ENCODE measurements at places on chromosomes 4 and X.

DNA sequence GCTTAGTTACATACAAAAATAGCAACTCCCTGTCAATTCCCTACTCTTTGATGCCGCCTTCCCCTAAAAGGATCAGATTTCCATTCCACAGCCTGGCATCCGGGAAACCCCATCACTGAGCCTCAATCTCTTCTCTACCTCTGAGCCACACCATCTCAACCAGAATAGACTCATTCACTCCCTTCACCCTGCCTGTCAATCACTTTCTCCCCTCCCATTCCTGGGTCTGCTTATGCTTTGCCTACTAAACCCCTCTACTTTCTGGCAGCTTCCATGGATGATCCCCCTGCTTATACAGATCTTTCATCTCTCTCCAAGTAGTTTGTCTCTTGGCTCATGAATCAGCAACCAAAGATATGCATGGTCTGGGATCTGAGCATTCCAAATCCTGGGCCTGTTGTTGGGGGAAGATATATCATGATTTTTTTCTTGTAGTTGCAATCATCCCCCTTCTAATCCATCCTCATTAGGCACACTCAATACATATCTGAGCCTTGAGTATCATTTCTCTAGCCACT lies 2.6 kb downstream of the AMER1 start:
- no peak for DNase-seq

DNA sequence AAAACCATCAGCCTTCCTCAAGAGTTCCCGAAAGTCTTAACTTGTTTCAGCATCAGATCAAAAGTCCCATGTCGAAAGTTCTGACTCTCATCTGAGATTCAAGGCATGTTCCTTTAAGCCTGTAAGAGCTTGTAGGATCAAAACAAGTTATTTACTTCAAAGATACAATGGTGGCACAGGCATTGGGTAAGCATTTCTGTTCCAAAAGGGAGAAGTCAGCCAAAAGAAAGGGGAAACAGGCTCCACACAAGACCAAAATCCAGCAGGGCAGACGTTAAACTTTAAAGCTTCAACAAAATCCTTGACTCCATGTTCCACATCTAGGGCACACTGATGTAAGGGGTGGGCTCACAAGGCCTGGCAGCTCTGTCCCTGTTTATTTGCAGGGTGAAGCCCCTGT lies 91.7 kb downstream of the FHDC1 start:
- DNase-seq: no peak

DNA sequence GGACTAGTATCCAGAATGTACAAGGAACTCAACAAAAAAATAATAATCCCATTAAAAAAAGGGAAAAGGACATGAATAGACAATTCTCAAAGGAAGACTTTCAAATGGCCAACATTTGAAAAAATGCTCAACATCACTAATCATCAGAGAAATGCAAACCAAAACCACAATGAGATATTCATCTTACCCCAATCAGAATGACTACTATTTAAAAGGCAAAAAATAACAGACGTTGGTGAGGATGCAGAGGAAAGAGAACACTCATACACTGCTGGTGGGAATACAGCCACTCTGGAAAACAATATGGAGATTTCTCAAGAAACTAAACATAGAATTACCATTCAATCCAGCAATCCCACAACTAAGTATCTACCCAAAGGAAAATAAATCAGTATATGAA lies 133.1 kb downstream of the KDR start:
- no peak for DNase-seq

DNA sequence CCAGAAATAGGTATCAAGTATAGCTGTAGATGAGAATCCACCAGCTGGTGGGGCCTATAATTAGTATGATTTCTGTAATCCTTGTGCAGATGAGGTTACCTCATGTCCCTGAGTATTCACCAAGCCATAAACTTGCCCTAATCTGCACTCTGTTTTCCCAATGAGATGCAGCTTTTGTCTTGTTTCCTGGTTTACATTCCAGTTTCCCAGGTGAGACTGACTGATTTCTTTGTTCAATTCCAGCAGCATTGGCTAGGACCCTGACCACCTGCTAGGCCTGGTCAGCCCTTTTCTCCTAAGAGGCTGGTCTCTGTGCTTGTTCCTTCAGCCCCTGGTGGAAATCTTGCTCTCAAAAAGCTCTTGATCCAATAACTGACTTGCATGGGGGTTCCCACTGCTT lies 44.6 kb downstream of the GABRB1 start:
- DNase-seq: no peak

DNA sequence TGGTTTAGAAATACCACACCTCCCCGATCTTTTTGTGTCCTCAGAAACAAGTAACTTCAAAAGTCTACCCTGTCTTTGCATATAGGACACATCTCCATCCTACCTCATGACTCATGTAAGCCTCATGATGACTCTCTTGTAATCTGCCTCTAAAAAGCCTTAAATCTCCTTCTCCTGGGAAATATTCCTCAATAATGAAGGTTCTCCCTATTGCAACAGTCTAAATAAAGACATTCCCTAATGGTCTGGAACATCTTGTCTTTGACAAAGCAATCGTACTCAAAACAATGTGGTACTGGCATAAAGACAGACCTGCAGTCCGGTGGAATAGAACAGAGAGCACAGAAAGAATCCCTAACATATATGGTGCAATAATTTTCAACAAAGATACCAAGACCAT lies 257.7 kb downstream of the OPHN1 start:
- DNase-seq: no peak

DNA sequence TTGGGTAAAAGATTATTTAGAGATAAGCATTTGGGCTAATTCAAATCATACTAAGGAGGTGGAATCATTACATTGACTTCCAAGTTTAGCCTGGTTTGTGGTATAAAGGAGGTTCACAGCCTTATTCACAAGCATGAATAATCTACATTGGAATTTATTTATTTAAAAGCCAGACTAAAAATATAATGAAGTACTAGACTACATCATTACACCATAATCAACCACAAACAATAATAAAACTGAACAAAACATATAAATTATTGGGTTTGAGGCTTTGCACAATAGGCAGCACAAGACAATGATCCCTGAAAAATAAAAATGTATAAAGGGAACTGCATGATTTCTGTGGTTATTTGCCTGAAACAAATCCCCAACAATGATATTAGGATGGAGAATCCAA lies 314.0 kb downstream of the GBA3 start:
- DNase-seq: no peak

GRCh38 chr4:78781924-78782323 lies 5.8 kb downstream of the BMP2K start:
- DNase-seq: no peak

DNA sequence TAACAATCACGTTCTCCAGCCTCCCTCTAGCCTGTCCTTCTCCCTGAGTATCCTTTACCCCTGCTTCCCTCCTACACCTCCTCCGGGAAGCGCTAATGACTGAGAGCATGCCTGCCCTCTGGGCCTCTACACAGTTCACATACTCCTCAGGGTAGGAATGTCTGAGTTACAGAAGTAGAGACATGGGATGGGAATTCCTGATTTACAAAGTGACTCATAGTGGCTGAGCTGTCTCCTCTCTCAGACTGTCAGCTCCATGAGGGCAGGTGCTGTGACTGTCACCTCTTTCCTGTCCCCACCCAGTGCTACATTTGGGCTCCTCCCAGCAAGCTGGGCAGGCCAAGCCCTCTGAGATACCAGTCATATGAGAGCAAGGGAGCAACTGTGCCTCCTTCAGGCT lies 2.6 kb downstream of the LAS1L start:
- no peak for DNase-seq

DNA sequence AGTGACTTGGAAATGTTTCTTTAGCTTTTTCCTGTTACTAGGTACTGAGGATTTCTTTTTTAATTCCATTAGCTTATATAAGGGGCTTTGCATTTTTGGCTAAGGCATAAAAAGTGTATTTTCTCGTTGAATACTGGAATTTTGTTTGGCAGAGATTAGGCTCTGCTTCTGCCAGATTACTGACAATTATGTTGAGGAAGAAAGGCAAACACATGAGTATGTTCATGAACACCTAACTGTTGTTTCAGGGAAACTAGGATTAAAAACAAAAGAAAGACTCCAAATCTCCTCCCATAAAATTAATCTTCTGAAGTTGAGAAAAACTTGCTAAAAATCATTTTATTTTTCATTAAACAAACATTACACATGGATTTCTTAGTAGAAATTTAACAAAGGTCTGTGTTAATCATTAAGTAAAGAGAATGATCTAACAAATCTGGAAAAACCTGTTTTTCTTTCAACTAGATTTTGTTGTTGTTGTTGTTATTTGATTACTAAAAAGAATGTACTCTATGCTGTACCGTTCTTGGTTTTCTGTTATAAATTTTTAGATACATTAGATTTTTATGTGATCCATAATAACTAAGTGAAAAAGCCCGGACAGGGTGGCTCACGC lies 43.3 kb upstream of the STAG2 start:
- DNase-seq: no peak

DNA sequence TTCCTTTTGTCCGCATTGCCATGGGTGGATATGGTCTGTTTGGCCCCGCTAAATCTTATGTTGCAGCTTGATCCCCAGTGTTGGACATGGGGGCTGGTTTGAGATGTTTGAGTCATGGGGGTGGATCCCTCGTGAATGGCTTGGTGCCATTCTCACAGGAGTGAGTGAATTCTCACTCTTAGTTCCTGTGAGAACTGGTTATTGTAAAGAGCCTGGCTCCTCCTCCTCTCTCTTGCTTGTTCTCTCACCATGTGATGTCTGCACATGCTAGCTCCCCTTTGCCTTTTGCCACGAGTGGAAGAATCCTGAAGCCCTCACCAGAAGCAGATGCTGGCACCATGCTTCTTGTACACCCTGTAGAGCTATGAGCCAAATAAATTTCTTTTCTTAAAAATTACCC lies 22.6 kb upstream of the STBD1 start:
- DNase-seq: no peak

- no peak for DNase-seq
These were observed 50.7 kb downstream of the SCD5 start for GRCh38 chr4:82747686-82748575.

DNA sequence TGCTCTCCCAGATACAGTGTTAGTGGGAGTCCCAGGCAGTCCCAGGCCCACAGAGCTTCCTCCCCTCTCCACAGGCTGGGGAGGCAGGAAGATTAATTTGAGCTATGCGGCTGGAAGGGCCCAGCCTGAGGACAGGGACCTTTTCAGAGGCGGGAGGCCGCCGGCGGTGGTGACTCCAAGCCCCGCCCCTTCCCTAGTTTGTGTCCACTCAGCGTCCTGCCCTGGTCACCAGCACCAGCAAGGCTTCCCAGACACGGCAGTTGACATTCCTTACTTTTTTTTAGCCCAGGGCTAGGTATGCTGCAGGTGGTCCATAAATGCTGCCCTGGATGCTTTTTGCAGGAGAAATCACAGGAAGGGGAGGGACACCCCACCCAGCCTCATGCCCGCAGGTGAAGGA lies 67.7 kb upstream of the LRPAP1 start:
- DNase-seq: no peak

DNA sequence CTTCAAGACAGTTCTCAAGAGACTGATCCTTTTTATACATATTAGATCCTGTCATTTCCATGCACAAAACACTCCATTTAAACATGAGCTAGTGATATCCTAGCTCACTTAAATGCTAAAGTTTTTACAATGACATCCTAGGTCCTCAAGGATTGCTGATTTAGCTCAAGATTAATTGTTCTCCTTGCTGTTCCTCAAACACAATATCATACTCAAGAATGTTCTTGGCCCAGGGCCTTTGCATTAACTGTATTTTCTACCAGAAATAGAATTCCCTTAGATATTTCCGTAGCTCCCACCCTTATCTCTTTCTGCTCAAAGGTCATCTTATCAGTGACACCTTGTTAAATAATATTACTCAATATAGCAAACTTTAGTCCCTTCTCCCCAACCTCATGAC lies 270.1 kb downstream of the GALNTL6 start:
- no peak for DNase-seq

DNA sequence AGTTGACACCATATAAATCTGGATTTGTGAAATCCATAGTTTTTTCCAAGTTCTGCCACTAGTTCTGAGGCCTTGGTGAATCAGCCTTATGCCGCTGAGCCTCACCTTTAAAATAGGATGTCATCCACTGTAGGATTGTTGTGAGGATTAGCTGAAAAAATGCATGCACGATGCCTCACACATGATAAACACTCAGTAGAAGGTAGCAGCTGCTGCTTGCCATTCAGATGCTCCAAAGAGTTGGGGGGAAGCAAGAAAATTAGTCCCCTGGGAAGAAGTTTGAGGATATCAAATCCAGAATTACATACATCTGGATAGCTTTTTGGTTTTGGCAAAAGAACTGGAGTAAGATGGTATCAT lies 7.4 kb downstream of the MMAA start:
- no peak for DNase-seq

- no peak for DNase-seq
These were observed 70.8 kb downstream of the ANXA10 start for GRCh38 chr4:168163106-168163505.

GRCh38 chrX:77436271-77436670 lies 10.9 kb upstream of the FGF16 start:
- no peak for DNase-seq

DNA sequence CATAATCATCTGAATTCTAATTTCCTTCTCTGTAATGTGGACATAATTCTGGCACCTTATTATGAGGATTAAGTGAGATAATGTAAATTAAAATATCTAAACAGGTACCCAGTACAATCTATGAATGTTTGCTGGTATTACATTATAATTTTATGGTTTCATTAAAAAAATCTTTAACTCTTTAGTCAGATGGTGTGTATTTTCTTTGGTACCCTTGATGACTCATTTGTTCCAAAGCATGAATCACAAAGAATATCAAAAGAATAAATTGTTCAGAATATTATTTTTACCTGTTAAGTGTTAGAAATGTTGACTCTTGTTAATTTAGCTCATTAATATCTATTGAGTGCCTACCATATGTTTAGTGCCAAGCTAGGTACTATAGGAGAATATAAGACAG lies 74.3 kb downstream of the SNX25 start:
- DNase-seq: no peak

DNA sequence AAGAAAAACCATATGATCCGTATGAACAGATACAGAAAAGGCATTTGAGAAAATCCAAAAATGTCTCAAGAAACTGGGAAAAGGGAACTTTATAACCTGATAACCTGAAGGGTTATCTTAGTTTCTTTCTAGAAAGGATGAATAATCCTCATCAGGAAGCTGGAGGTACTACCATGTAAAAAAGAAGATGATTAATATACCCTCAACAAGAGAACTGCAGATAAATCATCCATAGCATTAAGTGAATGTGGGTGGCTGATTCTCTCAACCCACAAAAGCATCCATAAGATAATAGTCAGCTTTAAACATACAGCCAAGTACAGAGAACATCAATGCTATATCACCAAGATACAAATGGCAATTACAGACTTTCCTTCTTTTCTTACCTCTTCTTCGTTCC lies 26.4 kb downstream of the ANAPC10 start:
- no peak for DNase-seq

Data from CD4-positive, alpha-beta memory T cell (primary cell).